A673 (cell line): ENCODE measurements at places on chromosomes 1 and 21. TPM values are rescaled to one million over a fixed set of nuclear protein-coding genes. Genes with fewer than 3 reads are reported as not detected.

GRCh38 chr1:67748630-67749029, 63.6 kb downstream of the GADD45A start:
- DNase-seq: peak; percentile 48

The CBR3 gene
- 12.3 and 15.5 TPM in 2 replicates for total RNA-seq

DNA sequence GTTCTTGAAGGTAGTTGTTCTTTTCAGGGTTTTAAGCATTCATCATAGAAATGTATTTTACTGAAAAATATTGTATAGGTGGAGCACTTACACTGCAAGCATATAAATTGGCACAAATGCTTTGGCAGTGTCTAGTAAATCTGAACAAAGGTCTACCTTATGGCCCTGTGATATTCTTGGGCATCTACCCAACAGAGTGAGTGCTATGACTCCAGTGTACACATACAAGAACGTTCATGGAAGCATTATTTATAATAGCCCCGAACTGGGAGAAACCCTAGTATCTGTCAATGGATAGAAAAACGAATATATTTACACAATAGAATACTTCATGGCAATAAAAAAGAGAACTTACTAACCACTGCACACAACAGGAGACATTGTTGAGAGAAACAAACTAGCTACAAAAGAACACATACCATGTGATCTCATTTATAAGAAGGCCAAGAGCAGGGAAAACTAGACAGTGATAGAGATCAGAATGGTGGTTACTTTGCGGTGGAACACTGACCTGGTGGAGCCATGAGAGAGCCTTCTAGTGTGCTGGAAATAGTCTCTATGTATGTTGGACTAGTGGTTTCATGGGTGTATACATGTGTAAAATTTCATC, 96.0 kb downstream of the MAB21L3 start:
- DNase-seq: no peak

DNA sequence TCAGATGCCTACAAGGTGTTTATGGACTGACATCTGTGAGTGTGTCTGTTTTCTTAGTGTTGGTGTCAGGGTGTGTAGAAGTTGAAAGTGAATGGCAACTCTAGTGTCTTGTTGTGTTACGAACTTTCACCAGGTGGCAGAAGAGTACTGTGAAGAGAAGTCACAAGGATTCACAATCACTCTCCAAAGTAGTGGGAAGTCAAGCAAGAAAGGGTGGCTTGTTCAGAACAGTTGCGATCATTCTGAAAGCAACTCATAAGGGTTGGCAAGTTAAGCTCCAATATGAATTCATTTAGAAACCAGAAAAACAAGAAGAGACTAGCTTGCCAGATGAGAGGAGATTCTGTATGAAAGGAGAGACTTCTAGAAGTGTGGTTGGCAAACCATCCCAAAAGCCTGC, 86.1 kb downstream of the FASLG start:
- DNase-seq: peak; percentile 70

The C1orf159 gene
- 26.8 and 28.4 TPM in 2 replicates for total RNA-seq

DNA sequence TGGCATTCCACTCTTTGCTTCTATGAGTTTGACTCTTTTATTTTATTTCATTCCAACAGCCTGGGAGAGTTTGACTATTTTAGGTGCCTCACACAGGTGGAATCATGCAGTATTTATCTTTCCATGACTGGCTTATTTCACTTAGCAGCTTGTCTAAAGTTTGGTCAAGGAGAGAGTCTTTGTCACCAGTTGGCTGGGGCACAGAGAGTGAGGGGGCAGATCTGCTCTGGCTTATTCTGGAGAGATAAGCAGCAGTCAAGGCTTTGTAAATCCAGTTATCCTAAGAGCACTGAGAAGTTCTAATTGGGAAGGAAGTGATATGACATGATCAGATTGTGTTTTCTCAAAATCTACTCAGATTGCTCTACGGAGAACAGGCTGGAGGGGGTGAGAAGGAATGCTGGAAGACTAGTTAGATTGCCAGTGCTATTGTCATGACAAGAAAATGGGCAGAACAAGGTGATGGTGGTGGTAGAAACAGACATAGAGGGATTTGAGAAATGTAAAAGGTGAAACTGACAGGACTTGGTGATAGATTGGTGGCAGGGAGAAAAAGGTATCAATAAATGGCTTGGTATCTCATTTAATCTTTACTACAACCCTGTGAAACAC, 12.1 kb upstream of the CTTNBP2NL start:
- DNase-seq: no peak

DNA sequence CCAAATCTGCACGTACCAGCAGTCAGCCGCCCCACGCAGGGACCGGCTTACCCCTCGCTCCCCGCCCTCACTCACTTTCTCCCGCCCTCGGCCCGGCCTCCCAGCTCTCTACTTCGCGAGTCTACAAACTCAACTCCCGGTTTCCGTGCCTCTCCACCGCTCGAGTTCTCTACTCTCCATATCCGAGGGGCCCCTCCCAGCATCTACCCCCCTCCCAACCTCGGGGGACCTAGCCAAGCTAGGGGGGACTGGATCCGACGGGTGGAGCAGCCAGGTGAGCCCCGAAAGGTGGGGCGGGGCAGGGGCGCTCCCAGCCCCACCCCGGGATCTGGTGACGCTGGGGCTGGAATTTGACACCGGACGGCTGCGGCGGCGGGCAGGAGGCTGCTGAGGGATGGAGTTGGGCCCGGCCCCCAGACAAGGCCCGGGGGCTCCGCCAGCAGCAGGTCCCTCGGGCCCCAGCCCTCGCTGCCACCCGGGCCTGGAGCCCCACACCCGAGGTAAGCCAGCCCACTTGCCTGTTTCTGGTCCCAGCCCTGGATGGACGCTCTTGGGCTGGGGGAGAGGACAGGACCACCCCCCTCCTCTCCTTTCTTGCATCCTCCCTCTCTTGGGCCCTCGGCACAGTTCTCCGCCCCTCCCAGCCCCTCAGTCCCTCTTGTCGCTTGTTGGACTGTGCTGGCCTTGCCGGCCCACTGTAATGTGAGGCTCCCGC, at the start of gene ARTN:
Gene ARTN, plus strand, starts transcription at position 416 of the 715 bp plus-strand sequence. CDS start 1,856 bp downstream, outside the sequence.
- DNase-seq: peak; percentile 49
